Activated B cell treated with CpG ODN at 0.5 μM for 24 hours (primary cell): ENCODE measurements at places on chromosomes 12 and 14. TPM values are rescaled to one million over a fixed set of nuclear protein-coding genes. Genes with fewer than 3 reads are reported as not detected.
A peak's percentile ranks its signal among the peaks of the same experiment; 100 is the strongest.

Gene BAG5
- 26.9 and 28.8 TPM in 2 replicates for total RNA-seq

- no peaks in the 10 kb centered on the region for H3K27me3 ChIP-seq
- no peak for DNase-seq
- no peaks in the 10 kb centered on the region for H3K36me3 ChIP-seq
- H3K4me3 ChIP-seq = no peak overlapping the region
These were observed 397 bp downstream of the SERPINA1 start for GRCh38 chr14:94388027-94388383.

Gene APOLD1
- 0.75 and 0.81 TPM in 2 replicates for total RNA-seq

GRCh38 chr14:61499991-61500390 lies 178.6 kb downstream of the PRKCH start:
- H3K27ac ChIP-seq = peak overlapping the region; percentile 99
- no peaks in the 10 kb centered on the region for H3K27me3 ChIP-seq
- DNase-seq = no peak
- H3K4me1 ChIP-seq = peaks cover 70% of the 10 kb centered on the region
- H3K4me3 ChIP-seq = no peak overlapping the region
- no peaks in the 10 kb centered on the region for H3K36me3 ChIP-seq

DNA sequence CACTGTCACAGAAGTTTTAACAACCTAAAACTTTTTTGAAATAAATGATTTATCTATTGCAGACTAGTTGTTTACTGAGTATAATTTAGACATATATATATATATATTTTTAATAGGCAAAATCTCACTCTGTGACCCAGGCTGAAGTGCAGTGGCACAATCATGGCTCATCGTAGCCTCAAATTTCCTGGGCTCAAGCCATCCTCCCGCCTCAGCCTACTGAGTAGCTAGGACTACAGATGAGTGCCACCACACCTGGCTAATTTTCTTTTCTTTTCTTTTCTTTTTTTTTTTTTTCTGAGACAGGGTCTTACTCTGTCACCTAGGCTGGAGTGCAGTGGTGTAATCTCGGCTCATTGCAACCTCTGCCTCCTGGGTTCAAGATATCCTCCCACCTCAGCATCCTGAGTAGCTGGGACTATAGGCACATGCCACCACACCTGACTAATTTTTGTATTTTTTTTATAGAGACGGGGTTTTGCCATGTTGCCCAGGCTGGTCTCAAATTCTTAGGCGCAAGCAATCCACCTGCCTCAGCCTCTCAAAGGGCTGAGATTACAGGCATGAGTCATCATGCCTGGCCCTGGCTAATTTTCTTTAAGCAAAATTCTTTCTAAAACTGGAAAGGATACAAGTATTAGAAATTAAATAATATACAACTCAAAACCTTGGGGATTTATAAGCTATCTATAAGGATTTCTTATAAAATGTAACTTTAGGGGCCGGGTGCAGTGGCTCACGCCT lies 23.1 kb downstream of the EEA1 start:
- H3K27me3 ChIP-seq = no peaks in the 10 kb centered on the region
- H3K36me3 ChIP-seq = peaks cover 6% of the 10 kb centered on the region
- H3K4me3 ChIP-seq = no peak overlapping the region
- H3K4me1 ChIP-seq = peaks cover 20% of the 10 kb centered on the region
- DNase-seq = no peak

Gene IL26
- not detected in 2 replicates for total RNA-seq

DNA sequence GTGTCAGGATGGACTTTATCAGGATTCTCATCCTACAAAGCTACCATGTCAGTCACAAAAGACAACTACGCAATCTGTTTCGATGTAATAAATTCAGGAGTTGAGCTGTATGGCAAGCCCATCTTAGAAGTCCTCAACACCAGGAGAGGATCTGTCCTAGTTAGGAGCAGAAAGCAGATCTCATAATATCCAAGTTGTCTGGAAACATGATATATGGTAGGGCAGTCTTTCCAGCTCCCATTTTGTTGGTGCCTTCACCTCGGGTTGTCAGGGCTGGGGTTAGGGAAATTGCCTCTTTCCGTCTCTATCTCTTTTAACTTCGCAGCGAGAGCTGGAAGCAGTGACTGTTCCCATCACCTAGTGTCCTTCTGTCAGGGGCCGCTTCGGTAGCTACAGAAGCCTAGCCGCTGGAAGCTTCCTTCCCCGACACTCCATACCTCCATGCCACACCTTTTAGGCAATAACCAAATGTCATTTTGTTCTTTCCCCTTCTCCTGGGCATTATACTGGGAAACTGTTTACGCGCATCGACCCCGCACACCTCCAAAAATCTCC lies 1.4 kb downstream of the NIN start:
- H3K36me3 ChIP-seq = peaks cover 41% of the 10 kb centered on the region
- peaks cover 74% of the 10 kb centered on the region for H3K4me1 ChIP-seq
- no peaks in the 10 kb centered on the region for H3K27me3 ChIP-seq
- DNase-seq = no peak
- peak overlapping the region; percentile 93 for H3K27ac ChIP-seq
- H3K4me3 ChIP-seq = peak overlapping the region; percentile 93

- peaks cover 38% of the 10 kb centered on the region for H3K4me1 ChIP-seq
- H3K27ac ChIP-seq = peak overlapping the region; percentile 97
These were observed 458 bp downstream of the KHNYN start for GRCh38 chr14:24430143-24430681.

DNA sequence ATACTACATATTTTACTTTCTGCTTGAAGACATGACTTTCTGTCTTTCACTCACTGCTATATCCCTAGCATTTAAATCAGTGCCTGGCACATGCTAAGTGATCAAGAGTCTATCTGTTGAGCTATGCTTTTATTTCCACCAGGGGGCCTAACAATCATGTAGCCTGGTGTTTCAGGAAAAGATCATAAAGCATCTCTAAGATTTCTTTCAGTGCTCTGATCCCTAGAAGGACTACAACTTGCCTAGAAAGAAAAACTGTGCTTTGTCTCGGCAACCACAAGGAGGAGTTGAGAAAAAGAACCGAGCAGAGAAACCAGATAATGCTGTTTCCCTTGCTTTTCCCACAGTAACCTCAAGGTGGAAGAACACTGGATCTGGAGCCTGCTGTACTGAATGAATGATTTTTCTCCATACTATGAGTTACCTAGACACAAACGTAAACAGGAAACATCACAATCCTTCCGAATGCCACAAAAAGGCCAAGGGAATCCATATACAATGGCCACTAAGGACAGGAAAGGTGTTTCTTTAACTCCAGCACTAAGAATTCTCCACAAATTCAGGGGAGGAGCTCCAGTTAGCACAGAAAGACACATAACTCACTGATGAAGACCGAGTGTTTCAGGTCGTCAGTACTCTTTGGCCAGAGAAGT lies 1.2 kb downstream of the CRY1 start:
- H3K4me3 ChIP-seq = no peak overlapping the region
- H3K4me1 ChIP-seq = peaks cover 6% of the 10 kb centered on the region
- peaks cover 4% of the 10 kb centered on the region for H3K36me3 ChIP-seq
- peaks cover 5% of the 10 kb centered on the region for H3K27me3 ChIP-seq

- peaks cover 32% of the 10 kb centered on the region for H3K36me3 ChIP-seq
- peaks cover 62% of the 10 kb centered on the region for H3K4me1 ChIP-seq
- peak overlapping the region; percentile 74 for H3K27ac ChIP-seq
- H3K4me3 ChIP-seq = no peak overlapping the region
- no peaks in the 10 kb centered on the region for H3K27me3 ChIP-seq
- DNase-seq = no peak
These were observed 5.3 kb downstream of the C2CD5 start for GRCh38 chr12:22539055-22539454.

GRCh38 chr14:42508209-42508946 lies 901.7 kb downstream of the LRFN5 start:
- no peak for DNase-seq
- no peaks in the 10 kb centered on the region for H3K36me3 ChIP-seq
- peaks cover 1% of the 10 kb centered on the region for H3K4me1 ChIP-seq
- no peak overlapping the region for H3K27ac ChIP-seq
- no peaks in the 10 kb centered on the region for H3K27me3 ChIP-seq

DNA sequence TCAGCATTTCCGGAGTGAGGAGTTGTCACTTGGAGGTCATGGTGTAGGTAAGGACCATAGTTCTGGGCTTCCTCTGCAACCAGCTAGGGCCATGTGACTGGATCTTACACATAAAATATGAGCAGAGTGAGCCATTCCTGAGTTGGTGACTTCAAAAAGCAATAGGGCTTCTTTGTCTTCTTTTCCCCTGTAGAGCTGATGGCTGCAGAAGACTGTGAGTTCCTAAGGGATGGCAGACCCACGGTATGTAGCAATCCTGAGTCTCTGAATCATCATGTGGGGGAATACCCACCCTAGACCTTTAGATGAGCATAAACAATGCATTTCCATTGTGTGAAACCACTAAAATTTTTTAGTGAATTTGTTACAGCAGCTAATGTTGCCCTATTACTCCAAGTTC lies 151.1 kb upstream of the TBX3 start:
- H3K27ac ChIP-seq = no peak overlapping the region
- DNase-seq = no peak
- no peaks in the 10 kb centered on the region for H3K36me3 ChIP-seq

DNA sequence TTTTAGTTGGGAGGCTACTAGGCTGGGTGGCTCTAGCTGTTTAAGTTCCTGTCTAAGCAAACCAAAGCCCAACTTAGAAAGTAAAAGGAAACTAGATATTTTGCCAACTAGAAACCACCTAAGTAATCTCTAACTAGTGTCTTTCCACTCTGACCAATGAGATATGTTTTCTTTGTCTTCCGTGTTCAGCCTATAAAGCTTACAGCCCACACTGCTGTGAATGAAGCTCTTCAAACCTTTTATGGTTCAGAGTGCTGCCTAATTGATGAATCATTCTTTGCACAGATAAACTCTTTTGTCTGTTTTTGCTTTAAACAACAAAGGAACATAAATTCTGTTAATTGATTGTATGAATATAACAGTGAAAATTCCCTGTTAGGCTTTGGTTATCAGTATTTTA lies 66.1 kb downstream of the FUT8 start:
- no peak overlapping the region for H3K27ac ChIP-seq
- DNase-seq = no peak
- H3K27me3 ChIP-seq = no peaks in the 10 kb centered on the region
- peaks cover 32% of the 10 kb centered on the region for H3K36me3 ChIP-seq

GRCh38 chr14:101442451-101442850 lies 118.8 kb upstream of the DIO3 start:
- no peak for DNase-seq
- no peak overlapping the region for H3K27ac ChIP-seq
- no peaks in the 10 kb centered on the region for H3K4me1 ChIP-seq
- H3K36me3 ChIP-seq = no peaks in the 10 kb centered on the region
- peaks cover 10% of the 10 kb centered on the region for H3K27me3 ChIP-seq

Gene TMEM179
- not detected in 2 replicates for total RNA-seq

GRCh38 chr12:6205761-6206160 lies 5.6 kb downstream of the CD9 start:
- H3K27me3 ChIP-seq = peaks cover 20% of the 10 kb centered on the region
- H3K4me1 ChIP-seq = peaks cover 26% of the 10 kb centered on the region
- no peak overlapping the region for H3K27ac ChIP-seq

Gene SLC38A4
- total RNA-seq = not detected in 2 replicates

- peak within 1 kb of the TSS; percentile 8 for H3K27ac ChIP-seq
- peaks cover 2% of the 10 kb centered on the region for H3K36me3 ChIP-seq
- H3K4me3 ChIP-seq = peak within 1 kb of the TSS; percentile 88
- peaks cover 25% of the 10 kb centered on the region for H3K27me3 ChIP-seq
- peak; percentile 64 for DNase-seq
These were observed at the start of gene NDRG2 for GRCh38 chr14:21024585-21025370. Gene NDRG2 (minus strand): TSS chr14:21025061. CDS start chr14:21023315, 1,746 bp downstream.

Gene SLC6A12
- not detected in 2 replicates for total RNA-seq

DNA sequence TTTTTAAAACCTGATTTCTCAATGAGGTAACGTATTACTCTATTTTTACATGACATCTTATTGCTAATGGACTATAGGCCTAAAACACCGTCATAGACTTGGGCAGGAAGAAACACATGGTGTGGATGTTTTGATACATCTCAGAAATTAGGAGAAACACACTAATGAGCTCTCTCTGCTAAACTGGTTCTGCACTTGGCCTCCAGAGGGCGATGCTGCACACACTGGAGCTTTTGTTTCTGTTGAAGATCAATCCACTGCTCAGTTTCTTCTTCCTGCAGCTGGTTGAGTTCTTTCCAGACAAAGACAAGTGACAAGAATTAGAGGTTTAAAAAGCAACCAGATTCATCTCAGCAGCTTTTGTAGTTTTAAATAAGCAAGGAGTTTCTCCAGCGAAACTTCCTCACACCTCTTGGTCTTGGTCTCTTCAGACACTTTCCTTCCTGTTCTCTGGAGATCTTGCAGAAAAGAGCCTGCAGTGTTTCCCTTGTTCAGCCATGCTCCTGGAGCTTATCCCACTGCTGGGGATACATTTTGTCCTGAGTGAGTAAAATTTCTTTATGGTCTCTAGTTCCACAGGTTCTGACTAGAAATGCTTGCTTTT lies 178.5 kb upstream of the OR4E1 start:
- H3K4me3 ChIP-seq = no peak overlapping the region
- no peaks in the 10 kb centered on the region for H3K36me3 ChIP-seq
- H3K27me3 ChIP-seq = peaks cover 23% of the 10 kb centered on the region
- peak; percentile 17 for DNase-seq

Gene KRT3
- not detected in 2 replicates for total RNA-seq
